Right kidney (tissue), 9 donors: ENCODE measurements at places on chromosomes 6 and 20.

GRCh38 chr6:48069280-48069679, 41.7 kb downstream of the PTCHD4 start:
- peak; percentile 24 for DNase-seq

DNA sequence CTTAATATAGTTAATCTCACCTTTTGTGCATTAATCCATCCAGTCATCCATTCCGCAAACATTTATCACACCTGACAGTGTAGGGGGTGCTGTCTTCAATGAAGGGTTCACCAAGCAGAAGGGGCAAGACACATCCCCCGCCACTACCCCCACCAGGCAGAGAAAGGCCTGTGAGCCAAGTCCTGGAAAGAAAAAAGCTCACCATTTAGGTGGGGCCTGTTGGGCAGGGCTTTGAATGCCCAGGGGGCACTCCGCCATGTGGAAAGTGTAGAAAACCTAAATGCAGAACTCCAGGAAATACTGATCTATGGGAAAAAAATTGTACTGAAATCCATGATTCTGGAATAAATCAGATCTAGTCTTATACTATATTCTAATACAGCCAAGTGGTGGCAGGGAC, 4.8 kb upstream of the STX16 start:
- no peak for DNase-seq

- DNase-seq: peak; percentile 59
Observed at GRCh38 chr20:37901654-37902503, 1.0 kb upstream of the VSTM2L start.

DNA sequence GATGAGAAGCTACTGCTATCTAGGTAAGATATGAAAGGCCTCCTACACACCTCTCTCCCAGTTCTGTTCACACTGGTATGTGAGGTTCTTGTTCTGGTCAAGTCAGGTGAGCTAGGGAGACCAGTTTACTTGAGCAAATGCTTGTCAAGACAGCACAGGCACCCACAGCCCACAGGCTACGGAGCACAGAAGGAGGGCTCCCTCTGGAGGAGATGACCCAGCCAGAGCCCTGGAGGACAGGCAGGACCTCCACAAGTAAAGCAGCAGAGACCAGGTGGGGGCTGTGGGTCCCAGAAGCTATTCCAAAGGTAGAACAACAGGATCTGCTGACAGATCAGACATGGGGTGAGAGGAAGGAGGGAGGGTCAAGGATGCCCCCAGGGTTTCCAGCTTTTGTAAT, 13.2 kb downstream of the MMP24OS start:
- DNase-seq: no peak

DNA sequence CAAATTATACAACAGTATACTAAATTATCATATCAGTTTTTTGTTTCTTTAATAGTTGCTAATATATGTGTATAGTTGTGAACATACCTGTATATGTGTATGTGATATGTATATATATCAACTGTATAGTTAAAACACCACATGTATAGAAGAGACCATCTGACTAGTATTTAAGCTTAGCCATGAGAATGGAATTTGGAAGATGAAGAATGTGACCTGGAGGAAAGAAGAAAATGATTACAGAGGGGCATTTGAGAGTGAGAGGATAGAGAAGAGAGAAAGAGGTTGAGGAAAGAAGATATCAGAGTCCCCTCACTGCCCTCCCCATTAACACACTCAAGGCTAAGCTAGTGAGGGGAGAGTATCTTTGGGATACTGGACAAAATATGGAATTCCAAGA, 335.9 kb downstream of the BCKDHB start:
- DNase-seq: no peak

GRCh38 chr6:72905705-72906478, 284.0 kb downstream of the KCNQ5 start:
- no peak for DNase-seq
